Heart right ventricle (tissue), 16 donors: ENCODE measurements at places on chromosomes 3 and 15.
A peak's percentile ranks its signal among the peaks of the same experiment; 100 is the strongest.

DNA sequence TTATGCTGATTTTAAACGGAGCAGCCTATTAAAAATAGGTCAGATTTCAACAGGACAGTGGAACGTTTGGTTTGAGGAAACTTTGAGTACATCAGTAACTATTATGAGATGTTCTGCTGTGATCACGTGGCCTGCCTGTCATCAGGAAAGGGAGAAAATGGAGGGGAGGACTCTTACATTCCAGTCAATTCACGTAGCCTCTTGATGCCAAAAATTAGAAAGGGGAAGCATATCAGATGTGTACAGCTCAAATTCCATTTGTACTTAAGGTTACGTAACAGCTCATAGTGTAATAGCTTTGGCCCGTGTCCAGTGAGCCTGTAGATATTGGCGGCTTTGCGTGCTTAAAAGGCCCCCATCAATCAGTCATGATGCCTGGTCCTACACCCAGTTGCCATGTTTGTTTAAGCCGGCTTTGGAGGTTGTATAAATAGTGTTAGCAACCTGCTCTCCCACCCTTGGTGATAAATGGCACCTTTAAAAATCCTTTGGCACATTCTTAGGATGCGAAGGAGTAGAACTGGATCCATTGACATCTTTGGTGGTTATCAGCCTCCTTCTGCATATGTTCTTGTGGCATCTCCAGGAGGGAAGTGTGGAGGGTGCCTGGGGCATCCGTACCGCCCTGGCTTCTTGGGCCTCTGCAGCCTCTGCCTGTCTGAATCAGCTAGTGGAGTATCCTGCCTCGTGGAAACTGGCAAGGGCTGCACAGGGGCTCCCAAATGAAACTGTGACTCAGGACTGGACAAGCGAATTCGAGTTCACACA, 163.9 kb downstream of the THSD4 start:
- no peak for DNase-seq

GRCh38 chr15:40229316-40229715, 9.5 kb upstream of the PAK6 start:
- DNase-seq, result no peak

DNA sequence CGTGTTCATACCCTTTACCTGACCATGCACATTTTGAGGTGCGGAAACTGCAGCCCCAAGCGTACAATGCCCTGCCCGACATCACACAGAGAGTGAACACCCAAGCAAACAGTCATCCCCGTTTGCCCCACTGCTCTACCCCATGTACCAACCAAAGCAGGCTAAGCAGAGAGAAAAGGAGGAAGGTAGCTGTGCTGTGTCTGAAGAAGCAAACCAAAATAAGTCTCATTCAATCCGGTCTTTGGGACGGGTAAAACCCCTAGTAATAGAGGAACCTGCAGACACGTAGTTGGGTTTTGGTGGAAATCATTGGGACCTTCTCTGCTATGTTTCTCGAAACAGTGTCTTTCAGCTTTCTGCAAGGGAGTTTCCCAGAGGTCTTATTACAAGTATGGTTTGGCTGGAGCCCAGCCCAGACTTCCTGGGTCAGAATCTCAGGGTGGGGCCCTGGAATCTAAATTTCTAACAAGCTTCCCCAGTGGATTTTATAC, 164.6 kb upstream of the HES1 start:
- no peak for DNase-seq

- peak; percentile 60 for DNase-seq
Measured at GRCh38 chr3:52533623-52534280, at the start of gene NT5DC2. TSS of gene NT5DC2 (minus strand) at chr3:52533857. CDS start at chr3:52533737, 120 bp downstream.

GRCh38 chr3:159447841-159448240, 540.8 kb upstream of the IL12A start:
- DNase-seq, result no peak

DNA sequence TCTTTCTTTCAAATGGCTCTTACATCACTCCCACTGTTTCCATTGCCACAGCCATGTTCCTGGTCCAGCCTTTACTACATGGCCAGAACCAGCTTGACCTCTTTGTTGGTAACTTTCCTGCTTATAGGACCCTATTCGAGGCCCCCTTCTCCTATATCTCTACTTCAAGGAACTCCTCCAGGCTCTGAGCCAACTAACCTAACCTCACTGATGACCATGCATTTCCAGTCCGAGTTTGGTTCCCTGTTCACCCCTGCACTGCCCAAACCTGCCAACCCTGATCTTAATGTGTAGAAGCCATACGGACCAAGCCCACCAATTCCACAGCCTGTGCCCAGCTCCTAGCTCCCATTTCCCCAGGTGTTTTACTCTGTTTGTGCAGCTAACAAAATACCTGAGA, 38.4 kb upstream of the TIPARP start:
- no peak for DNase-seq

- no peak for DNase-seq
Measured at GRCh38 chr15:64163659-64164362, 989 bp upstream of the PPIB start.

DNA sequence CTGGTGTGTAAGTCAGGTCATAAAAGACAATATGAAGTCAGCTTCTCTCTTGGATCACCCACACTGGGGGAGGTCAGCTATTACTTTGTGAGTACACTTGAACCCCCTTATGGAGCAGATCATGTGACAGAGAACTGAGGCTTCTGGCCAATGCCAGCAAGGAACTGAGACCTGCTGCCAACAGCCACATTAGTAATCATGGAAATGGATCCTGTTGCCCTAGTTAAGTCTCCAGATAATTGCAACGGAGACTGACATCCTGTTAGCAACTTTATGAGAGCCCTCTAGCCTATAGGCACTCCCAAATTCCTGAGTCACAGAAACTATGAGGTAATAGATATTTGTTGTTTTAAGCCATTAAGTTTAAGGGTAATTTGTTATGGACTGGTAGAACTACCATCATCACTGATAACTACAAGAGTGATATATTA, 110.4 kb upstream of the GMNC start:
- DNase-seq, result no peak

- no peak for DNase-seq
Measured at GRCh38 chr3:194396859-194397756, 2.0 kb downstream of the GP5 start.

DNA sequence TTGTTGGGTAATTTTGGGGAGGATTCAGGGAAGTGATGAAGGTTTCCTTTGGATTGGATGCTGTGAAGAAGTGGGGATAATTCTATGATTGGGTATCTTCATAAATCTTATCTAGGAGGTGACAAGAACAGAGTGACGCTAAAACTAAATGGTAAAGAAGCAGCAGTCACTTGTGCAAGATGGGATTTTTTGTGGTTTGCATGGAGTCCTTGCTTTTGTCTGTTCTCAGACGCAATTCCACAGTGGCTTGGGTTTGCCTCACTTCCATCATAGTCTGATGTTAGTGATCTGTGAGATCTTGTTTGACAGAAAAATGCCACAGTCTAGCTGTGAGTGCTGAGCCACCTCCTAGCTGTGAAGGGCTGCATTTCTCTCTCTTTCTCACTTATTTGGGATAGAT, 26.9 kb downstream of the GTF2E1 start:
- DNase-seq, result no peak

DNA sequence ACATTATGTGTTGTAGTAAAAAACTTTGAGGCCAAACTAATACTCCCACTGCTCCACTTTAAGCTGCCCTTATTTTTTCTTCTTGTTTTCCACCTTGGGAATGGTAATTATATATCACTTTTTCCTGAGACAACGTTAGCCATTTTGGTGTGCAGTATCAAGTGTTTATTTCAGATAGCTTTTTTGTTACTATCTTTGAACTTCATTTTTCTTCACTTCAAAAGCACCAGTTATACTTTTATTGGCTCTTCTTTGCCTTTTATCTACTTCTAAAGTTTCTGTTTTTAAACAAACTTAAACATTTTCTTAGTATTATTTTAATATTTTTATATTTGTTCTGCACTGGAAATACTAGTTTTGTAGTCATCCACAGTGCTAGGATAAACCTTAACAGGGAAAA, 6.5 kb downstream of the TOPAZ1 start:
- no peak for DNase-seq

- no peak for DNase-seq
Measured at GRCh38 chr15:29773000-29773399, 49.3 kb downstream of the TJP1 start.

DNA sequence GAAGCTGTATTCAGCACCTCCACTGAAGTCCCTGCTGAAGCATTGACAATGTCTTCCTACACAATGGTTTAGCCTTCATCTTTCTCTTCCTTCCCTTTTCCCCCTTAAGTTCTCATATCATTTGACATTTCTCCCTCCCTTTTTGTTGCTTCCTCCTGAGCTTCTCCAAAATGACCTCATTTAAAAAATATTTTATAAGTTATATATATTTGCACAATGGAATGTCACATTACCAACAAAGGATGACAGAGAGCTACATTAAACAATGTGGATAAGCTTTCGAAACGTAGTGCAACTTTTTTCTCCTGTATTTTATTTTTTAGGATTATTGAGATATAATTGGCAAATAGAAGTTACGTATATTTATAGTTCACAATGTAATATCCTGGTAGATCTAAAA, 13.2 kb upstream of the DLG1 start:
- no peak for DNase-seq

DNA sequence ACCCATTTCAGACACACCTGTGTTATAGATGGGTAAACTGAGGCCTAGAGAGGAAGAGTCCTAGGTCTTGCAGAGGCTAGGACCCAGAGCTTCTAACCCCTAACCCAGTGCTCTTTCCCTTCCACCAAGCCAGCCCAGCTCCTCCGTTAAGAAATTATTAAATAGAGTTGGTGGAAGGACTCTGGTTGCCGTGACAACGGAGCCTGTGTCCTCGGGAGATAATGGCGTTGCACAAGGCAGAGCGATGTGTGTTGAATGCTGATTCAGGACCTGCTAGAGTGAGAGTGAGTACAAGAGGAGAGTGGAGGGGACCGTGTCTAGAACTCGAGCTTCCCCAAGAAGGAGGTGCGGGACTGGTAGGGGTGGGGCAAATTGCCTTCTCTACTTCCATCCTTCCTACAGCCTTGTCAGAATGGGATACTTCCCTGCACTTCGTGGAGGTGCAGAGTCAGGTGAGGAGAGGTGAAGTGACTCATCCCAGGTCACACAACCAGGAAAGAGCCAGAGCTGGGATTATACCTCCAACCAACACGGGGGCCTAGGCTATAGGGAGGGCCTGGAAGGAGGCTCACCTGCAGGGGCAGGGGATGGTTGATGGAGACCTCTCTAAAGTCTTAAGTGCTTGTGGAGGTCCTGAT, 8.6 kb downstream of the SLC6A1 start:
- DNase-seq, result no peak

DNA sequence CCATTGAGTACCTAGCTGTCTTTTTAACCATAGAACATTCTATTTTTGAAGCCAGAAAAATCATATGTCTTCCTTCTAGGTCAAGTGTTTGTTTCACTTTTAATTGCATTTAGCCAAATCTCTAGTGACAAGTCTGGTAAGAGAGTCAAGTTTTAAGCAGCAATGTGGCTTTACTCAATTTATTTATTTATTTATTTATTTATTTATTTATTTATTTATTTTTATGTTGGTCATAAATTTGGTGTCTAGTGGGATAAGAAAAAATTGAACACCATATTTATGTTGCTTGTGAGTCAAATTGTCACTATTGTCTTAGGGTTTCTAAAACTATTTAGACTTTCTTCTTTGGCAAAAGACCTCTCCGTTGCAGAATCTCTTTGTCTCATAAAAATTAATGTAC, 174.5 kb upstream of the BCHE start:
- no peak for DNase-seq

DNA sequence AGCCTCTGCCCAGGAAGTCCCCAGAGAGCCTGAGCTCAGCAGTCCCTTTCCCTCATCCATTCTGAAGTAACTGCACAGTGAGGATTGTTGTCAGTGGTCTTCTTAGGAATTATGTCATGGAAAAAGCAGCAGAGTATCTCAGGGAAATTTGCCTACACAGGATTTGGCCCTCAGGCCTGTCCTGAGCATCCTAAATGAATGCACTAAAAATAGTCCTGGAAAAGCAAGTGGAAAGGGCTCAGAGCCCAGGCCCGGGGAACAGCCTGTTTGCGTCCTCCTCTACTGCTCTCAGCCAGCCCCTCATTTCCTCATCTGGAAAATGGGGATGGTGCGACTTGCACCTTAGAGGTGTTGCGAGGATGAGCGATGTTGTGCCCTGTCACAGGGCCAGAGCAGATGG, 21.6 kb downstream of the LYSMD4 start:
- peak; percentile 38 for DNase-seq

DNA sequence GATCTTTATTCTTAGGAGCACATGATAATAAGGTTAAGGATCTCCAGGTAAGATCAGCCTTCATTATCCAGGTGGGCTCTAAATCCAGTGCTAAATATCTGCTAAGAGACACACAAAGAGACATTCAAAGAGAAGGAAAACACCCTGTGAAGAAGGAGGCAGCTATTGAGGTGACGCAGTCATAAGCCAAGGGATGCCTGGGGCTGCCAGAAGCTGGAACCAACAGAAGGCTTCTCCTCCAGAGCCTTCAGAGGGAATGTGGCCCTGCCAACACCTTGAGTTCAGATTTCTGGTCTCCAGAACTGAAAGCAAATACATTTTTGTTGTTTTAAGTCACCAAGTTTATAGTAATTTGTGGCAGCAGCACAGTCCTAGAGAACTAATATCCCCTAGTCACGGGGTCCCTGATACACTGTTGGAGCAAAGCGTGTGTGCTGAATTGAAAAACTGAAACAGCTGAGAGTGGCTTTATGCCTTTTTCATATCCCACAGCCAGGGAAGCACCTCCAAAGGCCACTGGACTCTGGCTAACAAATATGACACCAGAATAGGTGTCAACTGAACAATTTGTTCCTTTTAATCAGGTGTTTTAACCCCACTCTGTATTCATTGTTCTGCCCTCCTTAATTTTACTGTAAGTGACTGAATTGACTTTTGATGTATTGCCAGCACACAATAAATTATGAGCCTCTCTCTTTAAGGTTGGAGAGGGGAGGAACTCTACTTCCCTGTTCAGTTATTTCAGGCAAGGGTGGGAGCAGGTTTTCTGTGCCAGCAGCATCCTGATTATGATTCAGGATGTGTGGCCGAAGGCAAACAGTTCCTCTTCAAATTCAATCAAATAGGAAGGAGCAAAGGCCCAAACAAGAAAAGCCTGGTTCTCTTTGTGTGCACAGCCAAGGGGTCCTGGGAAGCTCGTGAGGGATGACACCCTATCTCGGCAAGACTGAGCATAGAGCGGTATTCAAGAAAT, 151.8 kb upstream of the HES1 start:
- no peak for DNase-seq

- no peak for DNase-seq
Measured at GRCh38 chr15:34182942-34183341, 27.0 kb downstream of the KATNBL1 start.

DNA sequence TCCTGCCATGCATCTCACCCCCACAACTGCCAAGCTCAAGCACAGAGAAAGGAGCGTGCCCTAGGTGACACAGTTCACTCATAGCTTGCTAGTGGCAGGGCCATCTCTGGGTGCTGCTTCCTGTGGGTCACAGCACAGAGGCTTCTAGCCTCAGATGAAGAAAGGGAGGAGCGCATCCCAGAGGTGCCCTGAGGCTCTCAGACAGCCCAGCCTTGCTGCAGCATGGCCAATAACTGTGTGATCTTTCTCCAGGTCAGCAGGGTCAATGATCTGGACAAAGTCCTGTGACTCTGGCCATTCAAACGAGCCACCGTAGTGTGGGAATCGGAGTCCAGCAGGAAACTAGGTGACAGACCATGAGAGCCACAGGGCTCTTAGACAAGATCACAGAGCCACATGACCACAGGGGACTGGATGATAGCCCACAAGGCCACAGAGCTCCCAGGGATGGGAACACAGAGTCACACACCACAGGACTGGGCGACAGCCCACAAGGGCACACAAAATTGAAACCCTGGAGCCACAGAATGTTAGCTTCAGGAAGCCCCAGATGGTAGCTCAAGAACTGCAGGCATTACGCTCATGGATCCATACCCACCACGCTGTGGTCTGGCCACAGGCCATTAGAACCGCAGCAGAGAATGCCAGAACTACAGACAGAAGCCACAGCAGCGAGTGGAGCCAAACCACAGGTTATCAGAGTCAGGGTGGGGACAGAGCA, 25.9 kb upstream of the GRIP2 start:
- no peak for DNase-seq
